ENCODE measurements at places on chromosomes 5 and 9.

- DNase-seq, result no peak
Observed at GRCh38 chr9:87517732-87518131, 20.1 kb downstream of the DAPK1 start.

- DNase-seq, result no peak
Observed at GRCh38 chr5:18037718-18038117, 403.5 kb downstream of the TAF11L14 start.

DNA sequence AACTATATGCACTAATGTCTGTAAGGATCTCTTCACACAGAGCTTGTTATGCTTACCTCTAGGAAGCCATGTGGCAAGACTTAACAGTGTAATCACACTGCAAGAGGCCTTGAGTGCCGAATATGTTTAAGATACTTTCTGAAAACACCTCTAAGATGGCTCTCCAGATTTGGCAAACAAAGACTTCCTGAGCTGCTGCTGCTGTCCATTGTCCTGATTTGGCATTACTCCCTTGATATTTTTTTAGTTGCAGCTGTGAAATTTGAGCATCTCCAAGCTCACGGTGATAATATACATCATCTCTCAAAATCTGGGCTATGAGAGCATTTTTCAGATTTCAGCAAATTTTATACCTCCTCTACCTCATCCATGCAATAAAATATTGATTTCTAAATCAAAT, 384.5 kb upstream of the CDH6 start:
- no peak for DNase-seq

DNA sequence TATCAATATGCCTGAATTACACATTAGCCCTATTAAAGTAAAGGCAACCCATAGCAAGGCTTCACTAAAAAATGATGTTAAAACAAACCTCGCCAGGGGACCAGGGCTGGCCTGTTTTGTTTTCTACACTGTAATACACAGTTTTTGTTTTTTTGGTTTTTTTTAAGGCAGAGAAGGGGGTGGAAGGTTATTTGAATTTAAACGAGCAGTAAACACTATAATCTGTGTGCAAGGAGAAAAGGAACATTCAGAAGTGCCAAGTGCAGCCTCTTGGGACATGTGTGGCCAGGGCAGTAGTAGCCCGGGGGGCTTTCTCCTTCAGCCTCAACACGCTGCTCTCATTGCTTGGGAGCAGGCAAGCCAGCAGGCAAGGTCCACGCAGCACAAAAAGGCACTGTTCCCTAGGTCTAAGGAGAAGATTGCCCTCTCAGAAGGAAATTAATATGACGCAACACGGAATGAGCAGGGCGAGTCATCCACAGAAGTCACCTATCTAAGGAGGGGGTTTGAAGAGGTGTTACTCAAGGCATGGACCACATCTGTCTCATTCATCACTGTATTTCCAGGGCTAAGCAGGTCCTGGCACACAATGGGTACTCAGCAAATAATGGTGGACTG, 16.2 kb downstream of the SIL1 start:
- no peak for DNase-seq

- DNase-seq, result no peak
Observed at GRCh38 chr5:9337928-9338595, 207.8 kb downstream of the SEMA5A start.

GRCh38 chr5:139561655-139562451, 714 bp downstream of the UBE2D2 start:
- DNase-seq, result peak; percentile 34

DNA sequence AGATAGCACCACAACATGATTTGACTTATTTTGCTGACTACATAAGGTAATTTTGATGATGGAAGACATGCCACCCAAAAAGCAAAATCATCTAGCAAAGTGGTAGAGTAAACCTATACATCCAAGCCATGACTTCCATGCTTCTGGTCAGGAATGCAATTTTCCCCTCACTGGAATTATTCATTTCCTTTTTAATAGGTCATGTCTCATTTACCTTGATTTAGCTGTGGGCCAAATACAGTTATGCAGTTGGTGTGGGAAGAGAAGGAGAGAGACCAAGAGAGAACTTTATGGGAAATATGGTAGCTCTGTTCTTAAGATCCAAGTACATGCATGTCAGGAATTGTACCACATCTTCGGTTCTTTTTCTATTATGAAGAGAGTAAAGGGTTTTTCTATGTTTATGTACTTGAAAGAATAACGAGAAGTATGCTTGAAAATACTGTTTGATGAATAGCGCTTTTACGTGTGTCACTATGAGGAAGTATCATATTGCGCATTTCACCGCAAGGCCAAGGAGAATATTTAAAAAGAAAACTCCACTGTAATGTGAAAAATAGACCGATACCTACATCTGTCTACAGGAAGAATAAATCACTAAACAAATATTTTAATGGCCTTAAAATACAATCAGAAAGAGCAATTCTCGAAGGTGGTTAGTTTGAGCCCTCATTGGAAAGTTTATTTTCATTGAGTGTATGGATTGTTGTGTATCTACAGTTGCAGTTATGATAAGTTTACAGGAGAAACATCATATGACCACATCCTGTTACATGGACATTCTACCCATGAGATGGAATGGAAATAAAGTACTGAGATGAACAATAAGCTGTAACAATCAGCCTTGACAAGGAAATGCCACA, 134.0 kb downstream of the FOXD1 start:
- no peak for DNase-seq

DNA sequence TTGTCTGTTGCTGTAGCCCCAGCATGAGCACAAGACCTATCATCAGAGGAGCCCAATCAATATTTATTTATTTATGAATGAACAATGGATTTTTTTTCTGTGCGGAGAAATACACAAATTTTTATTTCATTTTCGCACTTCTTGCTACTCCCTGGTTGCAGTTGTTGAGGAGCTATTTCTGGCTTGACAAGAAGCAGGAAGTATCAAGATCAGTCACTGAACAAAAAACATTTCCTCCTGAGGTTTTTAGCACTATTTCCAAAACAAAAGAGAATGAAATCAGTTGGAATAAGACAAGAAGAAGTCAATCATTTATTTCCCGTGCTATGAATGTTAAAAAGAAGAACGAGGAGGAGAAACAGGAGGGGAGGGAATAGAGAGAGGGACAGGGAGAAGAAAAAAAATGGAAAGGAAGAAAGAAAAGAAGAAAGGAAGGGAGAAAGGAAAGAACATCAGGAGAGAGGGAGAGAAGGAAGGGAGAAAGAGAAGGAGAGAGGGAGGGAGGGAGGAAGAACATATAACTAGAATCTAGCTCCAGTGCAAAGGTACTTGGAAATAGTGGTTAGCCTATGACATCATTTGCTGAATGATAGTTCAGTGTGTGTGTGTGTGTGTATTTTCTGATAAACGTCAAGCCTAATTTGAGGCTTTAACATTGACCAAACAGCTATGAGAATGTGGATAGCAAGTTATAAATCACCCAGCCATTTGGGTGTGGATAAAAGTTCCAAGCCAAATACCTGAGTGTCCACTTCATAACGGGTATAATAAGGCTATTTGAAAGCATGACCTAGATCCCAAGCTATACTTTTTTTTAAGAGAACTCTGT, 586.0 kb downstream of the EBF1 start:
- DNase-seq, result no peak

DNA sequence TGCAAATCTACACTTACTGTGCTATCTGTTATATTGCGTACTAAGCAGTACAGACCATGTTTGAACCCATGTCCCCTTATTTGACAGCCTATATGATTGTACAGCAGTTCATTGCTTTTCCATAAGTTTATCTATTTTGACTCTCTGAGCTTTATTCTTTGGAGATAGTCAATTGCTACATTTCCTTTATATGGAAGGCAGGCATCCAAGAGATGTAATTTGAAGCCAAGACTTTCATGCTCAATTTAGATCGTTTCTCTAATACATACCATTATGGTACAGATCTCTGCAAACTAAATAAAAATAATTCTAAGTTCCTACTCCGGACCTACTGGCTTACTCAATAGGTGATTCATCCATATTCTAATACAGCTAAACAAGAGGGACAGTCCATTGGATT, 424.8 kb downstream of the TMEM38B start:
- DNase-seq, result no peak

GRCh38 chr5:138648841-138649240, 73.6 kb upstream of the HSPA9 start:
- no peak for DNase-seq

- DNase-seq, result no peak
Observed at GRCh38 chr9:75390951-75391350, 302.6 kb downstream of the OSTF1 start.

DNA sequence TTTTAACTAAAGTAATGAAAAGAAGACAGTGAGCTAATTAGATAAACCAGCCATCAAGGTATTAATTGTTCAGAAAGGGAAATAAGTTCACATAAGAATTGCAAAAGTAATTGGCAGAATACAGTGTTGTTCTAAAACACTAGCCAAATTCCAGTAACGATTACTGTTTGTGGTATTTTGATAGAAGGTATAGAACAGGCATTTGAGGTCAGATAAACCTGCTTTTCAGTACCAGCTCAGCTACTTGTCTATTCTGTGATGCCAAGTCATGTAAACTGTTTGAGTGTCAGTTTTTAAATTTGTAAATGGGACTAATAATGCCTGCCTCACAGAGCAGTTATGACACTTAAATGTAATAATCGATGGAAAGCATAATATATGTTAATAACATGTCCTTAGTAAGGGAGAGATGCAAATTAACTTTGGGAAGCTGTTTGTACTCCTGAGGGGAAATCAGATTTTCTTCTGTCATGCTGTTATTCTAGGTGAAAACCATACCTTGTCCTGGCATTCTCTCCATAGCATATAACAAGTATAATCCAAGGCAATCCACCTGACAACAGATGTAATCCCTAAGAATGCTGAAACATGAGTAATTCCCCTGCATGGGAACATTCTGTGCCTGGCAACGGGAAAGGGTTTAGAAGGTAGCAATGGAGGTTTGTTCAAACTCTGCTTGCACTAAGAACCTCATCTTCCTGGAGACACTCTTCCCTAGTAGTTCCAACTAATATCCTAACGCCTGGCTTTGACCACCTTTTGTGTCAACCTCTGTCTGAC, 509.5 kb upstream of the PAPPA start:
- no peak for DNase-seq

DNA sequence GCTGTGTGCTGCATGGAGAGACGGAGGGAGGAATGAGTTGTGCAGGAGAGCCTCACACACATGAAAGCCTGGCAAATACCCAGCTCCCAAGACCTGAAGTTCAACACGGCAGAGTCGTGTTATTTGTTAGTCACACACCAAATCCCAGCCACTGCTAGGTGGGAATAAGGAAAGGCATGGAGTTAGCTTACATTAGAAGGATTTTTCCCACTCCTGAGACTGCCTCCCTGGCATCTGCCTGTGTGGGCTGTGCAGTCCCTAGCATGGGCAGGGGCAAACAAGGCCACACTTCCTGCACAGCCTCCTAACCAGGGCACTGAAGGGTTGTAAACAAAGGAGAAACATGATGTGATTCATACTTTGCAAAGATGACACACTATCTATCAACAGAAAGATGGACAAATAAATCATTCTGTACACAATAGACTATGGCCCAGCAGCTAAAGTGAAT, 306.8 kb downstream of the SPOCK1 start:
- DNase-seq, result no peak

DNA sequence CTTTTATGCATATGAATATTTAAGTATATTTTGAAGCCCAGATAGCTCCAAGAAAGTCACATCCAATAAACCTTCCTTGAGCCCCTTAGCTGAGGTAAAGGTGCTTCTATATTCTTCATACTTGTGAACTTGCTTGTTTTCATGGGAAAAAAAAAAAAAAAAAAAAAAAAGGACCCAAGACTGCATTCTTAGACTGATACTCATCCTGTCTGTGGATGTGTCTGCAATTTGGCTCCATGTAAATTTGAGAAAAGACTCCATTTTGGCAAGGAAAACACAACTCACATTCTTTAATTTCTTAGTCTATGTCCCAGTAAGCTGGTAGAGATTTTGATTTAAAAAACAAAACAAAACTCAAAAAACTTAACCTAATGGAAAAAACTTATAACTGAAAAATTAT, 238.3 kb downstream of the FBXL17 start:
- no peak for DNase-seq

- DNase-seq, result no peak
Observed at GRCh38 chr5:98942847-98943246, 14.0 kb upstream of the CHD1 start.

- DNase-seq, result no peak
Observed at GRCh38 chr5:176901260-176902101, 2.3 kb upstream of the HK3 start.

DNA sequence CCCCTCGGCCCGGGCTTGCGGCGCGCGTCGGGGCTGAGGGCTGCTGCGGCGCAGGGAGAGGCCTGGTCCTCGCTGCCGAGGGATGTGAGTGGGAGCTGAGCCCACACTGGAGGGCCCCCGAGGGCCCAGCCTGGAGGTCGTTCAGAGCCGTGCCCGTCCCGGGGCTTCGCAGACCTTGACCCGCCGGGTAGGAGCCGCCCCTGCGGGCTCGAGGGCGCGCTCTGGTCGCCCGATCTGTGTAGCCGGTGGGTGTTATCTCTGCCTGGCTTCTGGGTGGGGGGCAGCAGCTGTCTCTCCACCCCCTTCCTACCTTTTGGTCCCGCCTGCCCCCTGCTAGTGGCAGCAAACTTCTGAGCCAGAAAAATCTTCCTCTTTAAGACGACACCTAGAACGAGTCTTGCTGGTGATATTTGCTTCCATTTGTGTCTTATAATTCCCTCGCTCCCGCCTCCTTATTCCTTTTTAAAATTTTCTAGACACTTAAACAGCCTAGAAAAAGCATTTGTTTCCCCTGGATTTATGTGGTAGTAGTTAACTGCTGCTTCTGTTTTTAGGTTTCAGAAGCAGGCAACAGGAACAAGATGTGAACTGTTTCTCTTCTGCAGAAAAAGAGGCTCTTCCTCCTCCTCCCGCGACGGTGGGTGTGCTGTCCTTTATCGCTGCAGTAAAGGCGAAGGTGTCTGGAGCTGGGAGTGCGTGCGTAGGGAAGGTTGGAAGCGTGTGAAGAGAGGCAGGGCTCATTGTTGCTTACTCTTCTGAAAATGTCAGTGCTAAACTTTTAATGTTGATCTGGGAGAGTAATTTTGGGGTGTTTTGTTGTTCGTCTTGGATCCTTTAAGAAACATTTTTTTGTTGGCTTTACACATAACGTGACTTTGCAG, 554 bp downstream of the JAK2 start:
- no peak for DNase-seq

GRCh38 chr5:174046558-174046957, 1.1 kb downstream of the NSG2 start:
- DNase-seq, result no peak

DNA sequence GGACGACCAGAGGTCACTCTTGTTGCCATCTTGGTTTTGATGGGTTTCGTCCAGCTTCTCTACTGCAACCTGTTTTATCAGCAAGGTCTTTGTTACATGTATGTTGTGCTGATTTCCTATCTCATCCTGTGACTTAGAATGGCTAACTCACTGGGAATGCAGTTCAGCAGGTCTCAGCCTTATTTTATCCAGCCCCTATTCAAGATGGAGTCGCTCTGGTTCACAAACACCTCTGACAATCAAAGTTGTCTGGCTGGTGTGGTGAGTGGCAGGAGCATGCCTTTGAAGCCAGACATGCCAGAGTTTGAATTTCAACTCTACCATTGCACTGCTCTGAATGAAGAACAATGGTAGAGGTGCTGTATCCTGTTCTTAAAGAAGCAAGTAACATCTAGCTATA, 253.8 kb downstream of the CHSY3 start:
- no peak for DNase-seq

- no peak for DNase-seq
Observed at GRCh38 chr5:150605546-150605945, 34.9 kb upstream of the SYNPO start.

All from GDM1 (cell line).